ENCODE measurements at places on chromosomes 7 and 10.
A peak's percentile ranks its signal among the peaks of the same experiment; 100 is the strongest.

- no peak for DNase-seq
These were observed 4.9 kb downstream of the LRRC17 start for GRCh38 chr7:102917436-102918353.

- DNase-seq: no peak
These were observed 120.4 kb downstream of the CDK6 start for GRCh38 chr7:92715963-92716362.

- no peak for DNase-seq
These were observed 173.3 kb downstream of the RAPGEF5 start for GRCh38 chr7:22183522-22184280.

- DNase-seq: no peak
These were observed 254.9 kb upstream of the SHH start for GRCh38 chr7:156067156-156067555.

GRCh38 chr7:134533288-134533771, 6.0 kb downstream of the AKR1B10 start:
- peak; percentile 88 for DNase-seq

Measured in M059J (cell line).